ENCODE measurements at places on chromosomes 5 and 9.

GRCh38 chr9:87498811-87499360 lies 1.2 kb downstream of the DAPK1 start:
- DNase-seq: peak; percentile 46

- DNase-seq: no peak
These were observed 49.5 kb upstream of the C9orf72 start for GRCh38 chr9:27622693-27623340.

DNA sequence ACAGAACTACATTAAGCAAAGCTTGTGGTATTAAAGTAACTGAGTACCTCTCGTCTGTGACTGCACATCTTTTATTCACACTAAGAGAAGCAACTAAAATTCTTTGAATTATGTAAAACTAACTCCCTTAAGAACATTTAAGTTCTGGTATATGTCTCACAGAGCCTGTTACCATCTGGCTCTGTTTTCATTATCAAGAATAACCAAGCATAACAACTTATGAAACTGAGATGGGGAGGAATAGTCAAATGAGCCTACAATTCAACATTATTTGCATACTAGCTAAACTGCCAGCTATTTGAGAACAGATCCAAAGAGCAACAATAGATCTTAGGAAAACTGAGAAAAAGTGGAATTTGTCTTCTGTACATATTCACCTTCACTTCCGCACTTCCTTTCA lies 25.3 kb upstream of the ISOC1 start:
- no peak for DNase-seq

- no peak for DNase-seq
These were observed 52.1 kb upstream of the DAB2 start for GRCh38 chr5:39476843-39477220.

- peak; percentile 13 for DNase-seq
These were observed 244.0 kb downstream of the EPB41L4A start for GRCh38 chr5:112174959-112175594.

- DNase-seq: peak; percentile 32
These were observed 1.2 kb downstream of the ST8SIA4 start for GRCh38 chr5:100901821-100902341.

Data from NCI-H748 treated with DMSO at 0.1 percent for 48 hours (cell line).